ENCODE measurements at places on chromosomes 2 and 18. TPM values are rescaled to one million over a fixed set of nuclear protein-coding genes. Genes with fewer than 3 reads are reported as not detected.
A peak's percentile ranks its signal among the peaks of the same experiment; 100 is the strongest.

PSMA8 gene
- total RNA-seq, result not detected

ANKRD30B gene
- not detected for total RNA-seq

SLC23A3 gene
- total RNA-seq, result 2.5 TPM

DNA sequence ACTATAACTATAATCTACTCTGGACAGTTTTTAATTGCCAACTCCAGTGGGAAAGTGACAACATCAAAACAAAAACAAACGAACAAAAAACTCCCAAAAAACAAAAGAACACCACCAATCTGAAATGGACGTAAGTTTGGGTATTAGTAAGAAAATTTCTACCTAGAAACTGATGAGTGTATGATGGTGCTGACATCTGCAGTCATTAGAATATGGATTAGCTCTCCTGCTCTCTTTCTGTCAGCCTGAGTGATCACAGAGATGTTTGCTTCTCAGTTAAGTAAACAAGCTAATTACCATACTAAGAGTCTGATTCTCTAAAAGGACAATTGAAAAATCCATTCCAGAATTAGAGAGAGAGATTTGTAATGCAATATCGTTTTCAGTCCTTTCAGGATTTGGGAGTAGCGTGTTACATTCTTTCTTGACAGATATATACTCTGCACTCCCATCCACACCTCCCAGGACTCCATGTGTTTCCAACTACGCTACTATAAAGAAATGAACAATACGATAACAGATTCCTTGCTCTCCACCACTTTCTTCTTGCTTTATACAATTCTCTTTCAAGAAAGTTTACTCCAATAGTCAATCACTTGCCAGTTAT, 1347.4 kb upstream of the PIK3C3 start:
- H3K4me1 ChIP-seq, result no peaks in the 10 kb centered on the region
- H3K4me3 ChIP-seq, result no peak overlapping the region
- no peaks in the 10 kb centered on the region for H3K27me3 ChIP-seq
- no peak for DNase-seq

DNA sequence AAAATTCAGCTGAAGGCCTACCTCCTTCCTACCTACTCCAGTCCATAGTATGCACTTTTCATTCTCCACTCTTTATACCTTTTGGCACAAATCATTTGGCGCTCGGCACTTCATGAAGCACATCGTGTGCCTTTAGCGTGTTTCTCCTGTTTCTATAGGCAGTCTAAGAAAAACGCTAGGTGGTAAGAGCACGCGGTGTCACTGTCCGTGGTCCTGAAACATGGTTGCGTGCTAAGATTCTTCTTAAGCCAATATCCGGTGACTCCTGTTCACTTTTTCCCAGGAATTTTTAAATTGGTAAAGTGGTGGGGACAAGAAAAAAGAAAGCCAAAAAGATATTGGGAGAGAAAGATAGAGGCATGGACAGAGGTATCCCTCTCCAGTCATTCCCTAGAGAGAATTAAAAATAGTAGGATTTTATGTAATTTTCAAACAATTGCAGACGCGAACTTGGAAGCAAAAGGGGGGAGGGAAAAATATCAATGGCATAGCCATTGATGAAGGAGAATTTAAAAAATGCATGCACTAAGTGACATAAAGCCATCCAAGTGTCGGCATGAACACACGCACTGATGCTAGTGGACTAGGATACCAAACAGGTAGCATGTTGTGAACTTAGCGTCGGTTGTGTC, 1.4 kb upstream of the CTNNA2 start:
- no peaks in the 10 kb centered on the region for H3K4me1 ChIP-seq
- peaks cover 7% of the 10 kb centered on the region for H3K27me3 ChIP-seq
- peak; percentile 76 for DNase-seq
- no peak overlapping the region for H3K4me3 ChIP-seq

GRCh38 chr2:132383956-132384355, 32.6 kb upstream of the GPR39 start:
- no peaks in the 10 kb centered on the region for H3K36me3 ChIP-seq
- DNase-seq, result no peak
- no peak overlapping the region for H3K4me3 ChIP-seq
- no peak overlapping the region for H3K27ac ChIP-seq
- H3K4me1 ChIP-seq, result no peaks in the 10 kb centered on the region

DNA sequence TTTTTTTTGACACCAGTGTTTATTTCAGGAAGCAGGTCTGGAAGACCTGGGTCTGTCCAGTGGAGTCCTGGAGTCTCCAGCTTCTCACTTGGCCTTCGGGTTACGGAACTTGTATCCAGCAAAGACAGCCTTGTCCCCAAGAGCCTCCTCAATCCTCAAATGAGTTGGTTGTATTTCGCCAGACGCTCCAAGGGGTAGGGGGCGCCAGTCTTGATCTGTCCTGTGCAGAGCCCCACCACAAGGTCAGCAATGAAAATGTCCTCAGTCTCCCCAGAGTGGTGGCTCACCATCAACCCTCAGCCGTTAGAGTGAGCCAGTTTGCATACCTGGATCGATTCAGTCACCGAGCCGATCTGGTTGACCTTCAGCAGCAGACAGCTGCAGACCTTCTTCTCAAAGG, 21.9 kb downstream of the ASXL2 start:
- DNase-seq, result no peak
- H3K36me3 ChIP-seq, result no peaks in the 10 kb centered on the region
- H3K27ac ChIP-seq, result no peak overlapping the region
- no peak overlapping the region for H3K4me3 ChIP-seq
- H3K4me1 ChIP-seq, result peaks cover 2% of the 10 kb centered on the region

GRCh38 chr2:71060871-71061270, 7.6 kb upstream of the NAGK start:
- no peak overlapping the region for H3K4me3 ChIP-seq
- no peaks in the 10 kb centered on the region for H3K4me1 ChIP-seq
- no peak overlapping the region for H3K27ac ChIP-seq
- no peaks in the 10 kb centered on the region for H3K36me3 ChIP-seq

GRCh38 chr2:49298230-49298629, 143.9 kb upstream of the FSHR start:
- no peak for DNase-seq
- H3K4me1 ChIP-seq, result no peaks in the 10 kb centered on the region
- no peak overlapping the region for H3K4me3 ChIP-seq
- H3K27me3 ChIP-seq, result no peaks in the 10 kb centered on the region

Measured in lung (tissue), 17 donors.